ENCODE measurements at places on chromosomes 13 and 19. TPM values are rescaled to one million over a fixed set of nuclear protein-coding genes. Genes with fewer than 3 reads are reported as not detected.

GRCh38 chr13:74554569-74555275 is 420.5 kb upstream of the KLF12 start:
- no peak overlapping the region for H3K27ac ChIP-seq
- no peak overlapping the region for H3K4me3 ChIP-seq
- peaks cover 6% of the 10 kb centered on the region for H3K4me1 ChIP-seq
- DNase-seq, result no peak
- H3K27me3 ChIP-seq, result no peaks in the 10 kb centered on the region

- peaks cover 6% of the 10 kb centered on the region for H3K36me3 ChIP-seq
- H3K27me3 ChIP-seq, result no peaks in the 10 kb centered on the region
- H3K4me3 ChIP-seq, result peak overlapping the region; percentile 61
- H3K27ac ChIP-seq, result peak overlapping the region; percentile 91
- no peak for DNase-seq
Measured at GRCh38 chr19:29680937-29681336, 15.7 kb downstream of the PLEKHF1 start.

- H3K4me3 ChIP-seq, result no peak overlapping the region
- no peaks in the 10 kb centered on the region for H3K36me3 ChIP-seq
- peaks cover 8% of the 10 kb centered on the region for H3K4me1 ChIP-seq
- peaks cover 38% of the 10 kb centered on the region for H3K27me3 ChIP-seq
- no peak for DNase-seq
Measured at GRCh38 chr19:7801020-7801570, 28.9 kb upstream of the EVI5L start.

DNA sequence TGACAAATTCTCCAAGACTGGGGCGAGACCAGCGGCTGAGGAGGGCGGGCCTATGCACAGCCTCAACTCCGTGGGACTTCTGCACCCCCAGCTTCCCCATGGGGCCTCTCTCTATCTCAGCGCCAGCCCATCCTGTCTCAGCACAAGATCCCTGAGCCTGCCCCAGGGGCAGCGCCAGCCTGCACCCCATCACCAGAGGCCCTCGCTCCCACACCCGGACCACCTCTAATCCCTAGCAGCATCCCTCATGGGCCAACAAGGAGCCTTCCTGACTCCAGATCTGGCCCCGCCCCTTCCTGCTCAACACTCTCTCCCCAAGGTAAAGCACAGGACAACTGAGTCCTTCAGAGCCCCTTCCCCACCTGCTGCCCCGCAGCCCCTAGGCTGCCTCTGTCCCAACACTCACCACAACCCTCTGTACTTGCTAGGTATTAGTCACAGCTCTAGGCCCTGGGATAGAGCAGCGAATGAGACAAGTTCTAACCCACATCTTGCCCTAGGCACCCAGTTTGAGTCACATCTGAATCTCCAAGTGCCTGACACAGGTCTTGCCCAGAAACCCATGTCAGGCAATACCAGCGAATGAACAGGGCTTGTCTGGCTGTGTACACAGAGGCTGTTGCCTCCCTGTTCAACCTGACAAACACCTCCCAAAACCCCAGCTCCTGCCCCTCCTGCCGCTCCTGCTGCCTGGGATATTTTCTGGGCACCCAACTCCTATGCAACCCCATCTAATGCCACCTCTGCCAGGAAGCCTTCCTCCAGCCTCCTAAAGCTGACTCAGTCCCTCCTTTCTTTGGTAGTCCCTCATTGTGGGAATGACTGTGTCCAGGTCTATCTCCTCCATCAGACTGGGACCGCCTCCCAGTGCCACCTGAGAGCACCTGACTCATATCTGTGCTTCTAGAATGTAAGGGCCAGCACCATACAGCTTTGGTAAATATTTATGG is 18.6 kb downstream of the GRIK5 start:
- H3K4me1 ChIP-seq, result peaks cover 21% of the 10 kb centered on the region
- no peak overlapping the region for H3K4me3 ChIP-seq
- peak overlapping the region; percentile 81 for H3K27ac ChIP-seq
- DNase-seq, result peak; percentile 73

GRCh38 chr19:15274477-15274876 is 42.2 kb upstream of the EPHX3 start:
- peaks cover 42% of the 10 kb centered on the region for H3K4me1 ChIP-seq
- H3K27ac ChIP-seq, result peak overlapping the region; percentile 47
- H3K36me3 ChIP-seq, result peaks cover 21% of the 10 kb centered on the region
- no peak for DNase-seq
- no peaks in the 10 kb centered on the region for H3K27me3 ChIP-seq
- no peak overlapping the region for H3K4me3 ChIP-seq

DNA sequence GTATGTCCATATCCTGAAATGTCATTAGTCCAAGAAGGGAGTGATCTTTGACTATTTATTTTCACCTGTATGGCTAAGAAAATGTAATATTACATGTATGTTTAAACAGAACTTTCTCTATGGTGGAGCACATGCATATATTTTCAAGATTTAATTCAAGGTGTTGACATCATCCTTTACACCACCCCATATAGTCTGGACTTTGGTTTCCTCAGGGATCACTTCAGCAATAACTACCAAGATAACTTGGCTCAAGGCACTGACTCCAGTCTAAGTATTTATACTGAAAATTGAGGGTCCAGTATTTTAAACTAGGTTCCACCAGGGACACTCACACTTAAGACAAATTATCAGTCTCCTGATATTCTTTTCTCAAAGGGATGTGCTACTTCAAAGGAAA is 660.6 kb downstream of the EFNB2 start:
- peaks cover 2% of the 10 kb centered on the region for H3K27me3 ChIP-seq
- DNase-seq, result no peak
- no peak overlapping the region for H3K27ac ChIP-seq
- no peaks in the 10 kb centered on the region for H3K4me1 ChIP-seq
- H3K36me3 ChIP-seq, result no peaks in the 10 kb centered on the region
- no peak overlapping the region for H3K4me3 ChIP-seq

GRCh38 chr19:48997972-48998371 is 4.3 kb downstream of the RUVBL2 start:
- no peak overlapping the region for H3K4me3 ChIP-seq
- DNase-seq, result peak; percentile 83
- peaks cover 28% of the 10 kb centered on the region for H3K4me1 ChIP-seq
- H3K27me3 ChIP-seq, result no peaks in the 10 kb centered on the region
- H3K27ac ChIP-seq, result no peak overlapping the region
- peaks cover 30% of the 10 kb centered on the region for H3K36me3 ChIP-seq

DNA sequence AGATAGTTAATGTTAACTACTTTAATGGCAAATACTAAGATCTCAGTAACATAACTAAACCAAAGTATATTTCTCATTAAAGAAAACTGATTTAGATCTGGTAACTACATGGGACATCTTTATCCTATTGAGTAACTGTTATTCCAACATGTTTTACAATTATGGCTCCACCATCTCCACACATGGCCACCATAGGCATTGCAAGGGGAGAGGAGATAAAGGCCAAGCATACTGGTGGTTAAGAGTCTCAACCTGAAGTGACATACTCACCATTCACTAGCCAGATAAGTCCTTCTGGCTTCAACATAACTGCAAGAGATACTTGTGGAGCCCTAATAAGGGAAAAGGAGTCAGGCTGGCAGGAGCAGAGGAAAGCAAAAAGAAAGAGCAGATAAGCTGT is 1586.4 kb upstream of the SPRY2 start:
- H3K36me3 ChIP-seq, result no peaks in the 10 kb centered on the region
- H3K27ac ChIP-seq, result no peak overlapping the region
- no peak for DNase-seq
- H3K4me1 ChIP-seq, result no peaks in the 10 kb centered on the region
- no peak overlapping the region for H3K4me3 ChIP-seq

DNA sequence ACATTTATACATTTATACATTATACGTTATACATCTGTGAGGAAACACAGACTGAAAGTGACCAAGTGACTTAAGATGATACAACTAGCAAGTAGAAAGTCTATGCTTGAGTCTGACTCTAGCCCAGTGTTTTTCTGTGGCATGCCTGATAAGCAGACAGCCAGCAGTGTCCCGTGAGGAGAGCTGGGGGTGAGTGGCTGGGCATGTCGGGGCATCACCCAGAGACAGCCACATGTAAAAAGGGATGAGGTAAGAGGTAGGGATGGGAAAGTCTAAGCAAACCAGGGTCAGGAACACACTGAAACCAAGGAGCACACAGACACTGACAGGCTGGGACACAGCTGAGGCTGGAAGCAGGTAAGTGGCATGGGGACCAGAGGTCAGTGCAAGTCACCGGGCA is 333.2 kb downstream of the FOXO1 start:
- no peak overlapping the region for H3K4me3 ChIP-seq
- no peak overlapping the region for H3K27ac ChIP-seq
- no peaks in the 10 kb centered on the region for H3K27me3 ChIP-seq

Gene CLDN10
- not detected for total RNA-seq

Gene JSRP1
- 0.75 TPM for total RNA-seq

Gene GZMM
- total RNA-seq, result 22.5 TPM

Gene ZNF560
- 0.25 TPM for total RNA-seq

Gene GSX1
- not detected for total RNA-seq

Gene FAAP24
- total RNA-seq, result 8.9 TPM

Gene FGF22
- not detected for total RNA-seq

Gene SYNGR4
- total RNA-seq, result 0.25 TPM
